Mesothelial cell of epicardium (in vitro differentiated cells): ENCODE measurements at places on chromosomes 4 and X. TPM values are rescaled to one million over a fixed set of nuclear protein-coding genes. Genes with fewer than 3 reads are reported as not detected.

DCHS2 gene
- 4.1 to 5.1 TPM (median 4.8 TPM) in 3 replicates for total RNA-seq

ANKRD37 gene
- 3.5 to 3.7 TPM (median 3.5 TPM) in 3 replicates for total RNA-seq

PDE5A gene
- 24.2 to 27.4 TPM (median 27.1 TPM) in 3 replicates for total RNA-seq

NXF2 gene
- not detected in 3 replicates for total RNA-seq

BEND2 gene
- total RNA-seq, result not detected in 3 replicates

GPR82 gene
- not detected in 3 replicates for total RNA-seq

HDX gene
- 12.6 to 13.1 TPM (median 12.9 TPM) in 3 replicates for total RNA-seq

PPEF1 gene
- 0.54 to 1.2 TPM (median 0.78 TPM) in 3 replicates for total RNA-seq

TBX22 gene
- 0.09 TPM in 1 of 3 replicates, not detected in the others for total RNA-seq

HPGD gene
- 11.2 to 16.2 TPM (median 15.5 TPM) in 3 replicates for total RNA-seq

SYNPO2 gene
- total RNA-seq, result 20.6 to 23.4 TPM (median 22.6 TPM) in 3 replicates

FAM184B gene
- total RNA-seq, result 0.04 TPM in 2 of 3 replicates, not detected in the other

IGBP1 gene
- 60.1 to 63.9 TPM (median 61.1 TPM) in 3 replicates for total RNA-seq

EBP gene
- total RNA-seq, result 48.9 to 52.2 TPM (median 50.2 TPM) in 3 replicates

FSTL5 gene
- total RNA-seq, result 0.04 to 0.16 TPM (median 0.09 TPM) in 3 replicates

ATP2B3 gene
- 0.82 to 0.99 TPM (median 0.83 TPM) in 3 replicates for total RNA-seq

HMGN5 gene
- total RNA-seq, result 4.9 to 5.9 TPM (median 5.3 TPM) in 3 replicates

SLC35A2 gene
- 42.2 to 45.9 TPM (median 43.8 TPM) in 3 replicates for total RNA-seq

PLAC8 gene
- 0.50 to 1.6 TPM (median 1.2 TPM) in 3 replicates for total RNA-seq

AMOT gene
- 343 to 361 TPM (median 359 TPM) in 3 replicates for total RNA-seq

RAB33A gene
- 4.2 to 4.6 TPM (median 4.3 TPM) in 3 replicates for total RNA-seq

MGARP gene
- 0.34 to 0.76 TPM (median 0.69 TPM) in 3 replicates for total RNA-seq

POLA1 gene
- total RNA-seq, result 30.4 to 33.5 TPM (median 31.6 TPM) in 3 replicates

ADGRG4 gene
- not detected in 3 replicates for total RNA-seq

CFP gene
- total RNA-seq, result 0.97 to 1.2 TPM (median 0.99 TPM) in 3 replicates

USP17L18 gene
- total RNA-seq, result not detected in 3 replicates

RRH gene
- total RNA-seq, result 0.29 to 0.45 TPM (median 0.40 TPM) in 3 replicates
